Activated CD8-positive, alpha-beta memory T cell treated with anti-CD3 and anti-CD28 coated beads for 48 hours (primary cell): ENCODE measurements at places on chromosomes 5 and 9.

DNA sequence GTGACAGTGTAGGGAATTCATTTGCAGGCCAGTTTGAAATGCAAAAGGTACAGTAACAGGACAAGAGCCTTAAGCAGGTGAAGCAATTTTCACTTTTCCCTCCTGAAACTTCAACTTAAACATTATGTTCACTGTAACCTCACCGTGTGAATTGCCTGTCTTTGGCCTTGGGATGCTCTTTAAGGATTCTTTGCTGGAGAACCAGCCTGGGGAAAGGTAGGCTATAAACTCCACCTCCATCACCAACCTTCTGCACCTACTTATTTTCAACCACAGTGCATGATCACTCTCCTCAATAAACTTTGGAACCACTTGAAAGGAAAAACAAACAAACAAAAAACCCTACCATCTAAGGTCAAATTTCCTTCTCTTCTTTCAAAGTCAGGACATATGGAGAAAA, 300.5 kb downstream of the TLE1 start:
- no peak for DNase-seq

DNA sequence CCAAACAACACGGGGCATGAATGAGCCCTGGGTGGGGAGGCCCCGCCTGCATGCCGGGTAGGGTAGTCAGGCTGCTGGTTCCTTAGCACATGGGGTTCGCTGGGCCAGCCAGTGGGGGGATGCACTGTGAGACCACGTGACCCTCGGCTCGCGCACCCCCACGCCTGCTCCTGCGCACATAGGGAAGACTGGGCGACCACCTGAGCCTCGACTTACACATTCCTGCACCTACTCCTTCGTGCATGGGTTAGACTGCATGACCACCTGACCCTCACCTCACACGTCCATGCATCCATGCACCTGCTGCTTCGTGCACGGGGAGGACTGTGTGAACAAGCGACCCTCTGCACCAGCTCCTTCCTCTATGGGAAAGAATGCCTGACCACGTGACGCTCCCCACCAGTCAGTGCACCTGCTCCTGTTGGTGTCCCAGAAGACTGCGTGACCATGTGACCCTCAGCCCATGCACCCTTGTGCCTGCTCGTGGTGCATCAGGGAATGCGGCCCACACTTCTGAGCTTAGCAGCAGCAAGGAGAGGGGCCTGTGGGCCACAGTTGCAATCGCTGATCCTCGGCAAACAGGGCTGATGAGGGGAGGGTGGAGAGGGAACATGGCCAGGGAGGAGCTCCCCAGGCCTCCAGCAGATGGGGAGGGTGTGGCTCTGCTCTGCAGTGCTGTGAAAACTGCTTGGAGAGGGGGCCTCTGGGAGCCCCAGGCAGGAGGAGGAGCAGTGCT, 18.1 kb downstream of the LPCAT1 start:
- no peak for DNase-seq

DNA sequence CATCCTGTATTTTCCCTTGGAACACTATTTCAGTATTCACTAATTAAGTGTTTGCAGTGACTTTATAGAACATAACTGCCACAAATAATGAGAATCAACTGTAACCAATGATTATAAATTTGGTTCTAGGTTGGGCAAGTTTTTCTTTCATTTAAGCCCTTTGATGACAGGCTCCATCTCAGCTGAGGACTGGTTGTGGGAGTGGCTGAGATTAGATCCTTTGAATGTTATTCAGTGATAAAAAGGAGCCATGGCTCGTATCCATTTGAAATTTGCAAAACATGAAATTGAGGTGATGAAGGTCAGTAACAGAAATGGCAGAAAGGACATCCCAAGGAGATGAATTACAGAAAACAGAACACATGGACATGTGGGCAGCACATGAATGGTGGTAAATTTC, 138.1 kb upstream of the PCA3 start:
- DNase-seq = no peak

GRCh38 chr5:78269088-78269703, 25.3 kb downstream of the AP3B1 start:
- DNase-seq = no peak

DNA sequence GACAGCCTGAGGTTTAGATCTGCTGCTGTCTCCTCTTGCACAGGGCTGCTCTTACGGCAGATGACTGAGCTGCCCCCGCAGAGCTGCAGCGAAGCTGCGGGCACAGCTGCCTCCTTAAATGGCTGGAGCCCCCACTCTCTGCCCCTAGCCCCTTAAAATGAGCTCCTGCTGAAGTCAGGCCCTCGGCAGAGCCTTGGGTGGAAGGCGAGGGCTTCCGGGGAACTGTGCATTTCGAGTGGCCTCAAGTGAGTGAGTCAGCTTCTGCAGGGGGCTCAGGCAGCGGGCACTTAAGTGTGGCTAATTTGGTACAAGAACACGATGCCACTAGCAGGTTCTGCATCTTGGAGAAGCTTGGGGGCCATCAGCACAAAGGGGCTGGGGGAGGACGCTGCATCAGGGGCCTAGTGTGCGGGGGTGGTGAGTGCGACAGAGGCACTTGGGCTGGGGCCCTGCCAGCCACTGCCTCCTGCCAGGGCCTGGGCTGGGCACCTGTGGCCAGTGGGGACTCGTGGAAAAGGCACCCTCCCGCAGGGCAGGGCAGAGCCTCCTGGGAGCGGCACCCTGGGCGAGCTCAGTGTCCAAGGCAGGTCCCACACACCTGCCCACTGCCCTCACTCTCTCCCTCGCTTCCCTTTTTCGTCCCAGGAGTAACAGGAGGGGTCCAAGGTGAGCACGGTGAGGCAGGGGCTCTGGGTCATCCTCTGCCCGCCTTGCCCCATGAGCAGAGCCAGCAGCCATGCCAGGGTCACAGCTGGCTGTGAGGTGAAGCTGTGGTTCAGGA, 28.8 kb upstream of the RNU6ATAC start:
- DNase-seq = no peak

GRCh38 chr5:16965581-16965980, 29.5 kb upstream of the MYO10 start:
- no peak for DNase-seq

DNA sequence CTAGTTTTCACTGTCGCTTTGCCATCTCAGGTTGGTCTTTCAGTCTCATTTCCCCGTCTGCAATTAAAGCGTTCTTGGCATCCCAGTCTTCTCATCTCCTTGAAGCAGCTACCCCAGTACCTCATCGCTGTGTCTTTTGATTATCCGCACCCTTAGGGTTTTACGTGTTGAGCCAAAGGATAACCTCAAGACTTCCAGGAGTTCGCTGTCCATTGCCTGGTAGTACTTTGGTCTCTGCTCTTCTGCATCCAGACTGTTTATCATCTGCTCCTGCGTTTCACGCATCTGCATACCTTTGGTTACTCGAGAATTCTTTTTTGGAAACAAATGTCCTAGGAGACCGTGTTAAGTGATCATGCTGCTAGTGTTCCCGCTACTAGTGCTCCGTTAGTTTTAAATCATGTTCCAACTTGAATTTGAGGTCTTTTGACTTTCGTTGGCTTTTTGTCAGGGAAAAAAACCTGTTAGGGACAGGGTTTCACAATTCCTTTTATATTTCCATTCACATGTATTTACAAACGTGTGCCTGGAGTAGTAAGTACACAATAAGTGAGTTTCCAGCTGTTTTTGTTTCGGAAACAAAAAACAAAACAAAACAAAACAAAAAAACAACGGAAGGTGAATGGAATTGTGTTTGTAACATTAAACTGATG, 888 bp downstream of the RABGAP1 start:
- no peak for DNase-seq

DNA sequence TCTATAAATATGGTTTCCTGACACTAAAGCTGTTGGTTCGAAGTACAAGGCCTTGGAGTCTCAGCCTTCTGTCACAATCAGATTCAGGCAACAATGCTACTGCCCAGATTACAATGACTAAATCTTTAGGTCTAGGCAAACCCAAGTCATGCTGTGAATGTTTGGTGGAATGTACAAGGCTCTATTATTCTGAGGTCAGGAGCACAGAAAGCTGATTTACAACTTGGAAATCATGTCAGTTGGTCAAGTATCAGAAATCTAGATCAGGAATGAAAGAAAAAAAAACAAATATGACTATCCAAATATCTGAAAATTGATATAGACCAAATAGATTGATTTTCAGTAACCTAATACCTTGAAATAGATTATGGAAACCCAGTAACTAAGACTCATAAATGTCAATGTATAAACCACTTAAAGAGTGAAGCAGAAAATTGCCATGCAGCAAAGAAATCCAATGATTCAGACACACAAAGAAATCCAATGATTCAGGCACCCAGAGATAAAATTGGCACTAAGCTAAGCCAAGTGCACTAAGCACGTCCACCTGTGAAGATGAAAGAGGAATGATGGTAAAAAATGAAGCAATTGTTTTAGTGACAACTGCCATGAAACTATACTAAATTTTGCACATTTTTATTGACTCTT, 588.0 kb upstream of the TUSC1 start:
- DNase-seq = no peak

DNA sequence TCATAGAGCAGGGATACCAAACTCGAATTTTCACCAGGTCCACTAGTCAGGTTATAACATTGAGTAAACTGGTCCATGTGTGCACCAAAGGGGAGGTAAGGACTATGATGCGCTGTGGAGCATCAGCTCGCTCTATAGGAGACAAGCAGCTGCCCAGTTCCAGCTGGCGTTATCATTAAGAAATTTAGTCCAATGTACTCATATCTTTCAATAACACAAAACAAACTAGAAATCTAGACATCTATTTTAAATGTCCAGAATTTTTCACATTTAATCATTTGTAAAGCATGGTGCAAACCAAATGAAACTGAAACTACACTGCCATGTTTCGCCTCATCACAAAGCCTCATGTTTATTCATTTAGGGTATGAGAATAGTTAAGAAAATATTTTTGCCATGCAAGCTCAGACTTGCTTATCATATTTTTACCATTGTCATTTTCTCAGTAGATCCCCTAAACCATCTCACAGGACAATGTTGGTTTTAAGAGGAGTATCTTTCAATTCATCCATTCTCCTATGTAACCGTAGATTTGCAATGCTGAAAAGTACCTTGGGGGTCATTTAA, 50.9 kb downstream of the ZNF474 start:
- no peak for DNase-seq

DNA sequence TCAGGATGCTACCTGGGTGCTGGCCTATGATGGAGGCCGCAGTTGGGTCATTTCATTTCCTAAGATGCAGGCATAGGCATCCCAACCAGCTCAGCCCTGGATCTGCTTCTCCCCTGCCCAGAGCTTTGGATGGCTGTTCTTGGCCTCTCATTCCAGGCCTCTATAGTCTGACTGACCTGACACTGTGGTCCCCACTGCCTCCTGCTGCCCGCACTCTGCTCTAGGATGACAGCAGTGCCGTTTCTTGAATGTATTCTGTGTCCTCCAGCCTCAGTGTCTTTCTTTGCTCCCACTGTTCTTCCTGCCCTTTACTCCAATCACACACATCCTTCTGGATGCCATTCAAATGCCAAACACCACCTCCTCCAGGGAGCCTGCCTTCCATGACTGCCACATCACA, 235.7 kb downstream of the HSPA4 start:
- DNase-seq = no peak

DNA sequence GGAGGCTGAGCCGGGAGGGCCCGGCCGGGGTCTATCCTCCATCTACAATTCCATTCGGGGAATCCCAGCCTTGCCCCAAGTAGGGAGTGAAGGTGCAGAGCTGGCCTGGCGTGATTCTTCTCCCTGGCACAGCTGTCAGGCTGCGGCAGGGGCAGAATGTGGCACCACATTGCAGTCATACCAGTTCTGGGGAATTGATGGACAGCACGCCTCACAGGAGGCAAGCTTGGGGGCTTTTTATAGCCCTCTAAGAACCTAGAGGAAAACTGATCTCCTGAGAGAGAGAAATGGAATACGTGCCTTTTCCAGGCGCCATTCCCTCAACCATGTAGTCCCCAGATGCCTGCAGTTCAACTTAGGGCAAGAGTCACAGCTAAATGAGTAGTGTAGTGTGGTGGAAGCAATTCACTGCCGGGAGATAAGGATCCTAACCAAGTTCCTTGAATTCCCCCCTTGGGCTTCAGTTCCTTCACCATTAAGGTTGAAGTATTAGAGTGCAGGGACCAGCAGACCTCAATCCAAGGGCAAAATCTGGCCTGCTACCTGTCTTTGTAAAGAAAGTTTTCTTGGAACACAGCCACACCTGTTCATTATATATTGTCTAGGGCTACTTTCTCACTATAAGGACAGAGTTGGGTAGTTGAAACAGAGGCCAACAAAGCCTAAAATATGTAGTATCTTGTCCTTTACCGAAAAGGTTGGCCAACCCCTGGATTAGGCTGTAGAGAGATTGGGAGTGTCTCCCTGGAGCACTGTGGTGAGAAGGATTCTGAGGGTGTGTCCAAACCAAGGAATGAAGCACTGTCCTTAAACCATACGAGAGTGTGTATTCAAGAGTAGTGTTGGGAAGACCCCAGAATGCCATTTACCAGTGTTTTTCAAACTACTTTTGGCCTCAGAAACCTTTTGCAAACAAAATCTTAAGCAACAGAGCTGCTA, 10.6 kb downstream of the AFAP1L1 start:
- no peak for DNase-seq

DNA sequence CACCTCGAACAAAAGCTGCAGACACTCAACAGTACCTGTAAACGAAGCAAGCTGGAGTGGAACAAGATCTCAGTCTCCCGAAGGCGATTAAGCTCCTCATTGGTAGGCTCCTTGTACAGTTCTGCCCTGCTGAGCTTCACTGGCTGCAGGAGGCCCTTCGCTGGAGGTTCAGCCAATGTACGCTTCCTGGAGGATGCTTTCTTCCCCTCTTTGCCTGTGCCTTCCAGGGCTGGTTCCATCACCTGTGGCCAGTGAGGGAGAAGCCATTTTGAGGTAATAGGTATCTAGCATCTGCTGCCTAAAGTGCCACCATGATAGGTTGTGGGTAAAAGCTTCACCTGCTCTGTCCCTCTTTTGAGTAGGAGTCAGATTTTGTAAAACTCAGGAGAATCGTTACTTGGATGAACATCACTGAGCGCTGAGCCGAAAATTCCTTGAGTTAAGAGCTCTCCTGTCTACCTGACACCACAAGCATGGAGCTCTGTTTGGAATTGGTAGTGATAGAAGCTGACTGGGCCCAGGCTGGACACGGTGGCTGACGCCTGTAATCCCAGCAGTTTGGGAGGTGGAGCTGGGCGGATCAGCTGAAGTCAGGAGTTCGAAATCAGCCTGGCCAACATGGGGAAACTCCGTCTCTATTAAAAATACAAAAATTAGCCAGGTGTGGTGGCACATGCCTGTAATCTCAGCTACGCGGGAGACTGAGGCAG, 1.4 kb downstream of the NOL6 start:
- DNase-seq = no peak
